ENCODE measurements at places on chromosomes 13 and 19.
A peak's percentile ranks its signal among the peaks of the same experiment; 100 is the strongest.

DNA sequence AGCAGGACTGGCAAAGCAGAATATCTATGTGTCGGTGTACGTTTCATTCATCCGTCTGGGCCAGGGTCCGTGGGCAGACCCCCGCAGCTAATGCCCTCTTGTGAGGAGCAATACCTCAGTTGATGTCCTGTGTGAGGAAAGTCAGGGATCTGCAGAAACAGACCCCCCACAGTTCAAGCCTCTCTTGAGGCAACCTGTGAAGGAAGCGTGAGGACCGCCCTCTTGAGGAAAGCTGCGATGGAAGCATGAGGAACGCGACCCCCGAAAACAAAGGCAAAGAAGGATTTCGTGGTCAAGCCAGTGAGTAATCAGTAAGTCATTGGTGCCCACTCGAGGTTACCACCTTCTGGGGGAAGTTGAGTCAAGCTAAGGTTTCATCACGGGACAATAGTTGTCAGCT lies 20.9 kb upstream of the ZNF83 start:
- DNase-seq = no peak

GRCh38 chr13:44555207-44555606 lies 20.9 kb downstream of the TSC22D1 start:
- no peak for DNase-seq

DNA sequence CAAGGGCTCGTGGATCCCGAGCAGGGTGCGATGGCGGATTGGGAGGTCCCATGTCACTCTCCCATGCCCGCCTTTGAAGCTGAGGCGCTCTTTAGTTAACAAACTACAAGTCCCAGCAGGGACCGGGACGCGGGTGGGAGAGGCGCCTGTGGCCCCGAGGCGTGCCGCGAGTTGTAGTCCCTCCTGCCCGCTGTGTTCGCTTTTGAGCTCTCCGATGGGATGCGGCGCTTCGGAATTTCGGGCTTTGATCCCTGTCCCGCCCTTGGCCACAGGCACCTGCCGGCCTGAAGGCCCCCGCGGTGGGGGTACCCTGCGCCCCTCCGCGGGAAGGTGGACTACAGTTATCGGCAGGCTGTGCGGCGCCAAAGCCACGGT lies 11.0 kb downstream of the CYTH2 start:
- no peak for DNase-seq

GRCh38 chr19:30119180-30119908 lies 177.3 kb downstream of the URI1 start:
- no peak for DNase-seq

- peak; percentile 23 for DNase-seq
Measured at GRCh38 chr13:29935309-29935981, 85.0 kb upstream of the UBL3 start.
